ENCODE measurements at places on chromosomes 3 and 15.
A peak's percentile ranks its signal among the peaks of the same experiment; 100 is the strongest.

- no peak for DNase-seq
These were observed 10.7 kb downstream of the SLC6A20 start for GRCh38 chr3:45785605-45786150.

GRCh38 chr3:127139601-127140500 is 53.1 kb upstream of the PRR23E start:
- DNase-seq, result no peak

DNA sequence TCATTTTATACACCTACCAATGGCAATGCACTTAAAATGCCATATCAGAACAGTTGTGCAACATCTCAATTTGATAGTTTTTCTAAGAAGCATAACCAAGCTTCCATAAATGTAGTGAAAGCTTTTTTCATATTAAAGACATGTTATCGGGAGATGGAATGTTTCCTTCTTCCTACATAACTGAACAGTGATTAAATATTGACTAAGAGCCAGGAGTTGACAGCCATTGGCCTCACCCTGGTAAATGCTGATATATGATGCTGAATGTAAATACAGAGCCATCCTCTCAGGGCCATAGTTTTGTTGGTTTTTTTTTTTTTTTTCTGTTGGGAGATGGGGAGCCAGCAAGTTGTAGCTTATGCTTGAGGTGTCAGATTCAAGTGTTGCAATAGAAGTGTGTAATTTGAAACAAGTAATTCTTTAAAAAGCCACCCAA is 203.3 kb upstream of the IL12A start:
- no peak for DNase-seq

GRCh38 chr15:52649686-52650085 is 29.5 kb downstream of the ATOSA start:
- DNase-seq, result no peak

DNA sequence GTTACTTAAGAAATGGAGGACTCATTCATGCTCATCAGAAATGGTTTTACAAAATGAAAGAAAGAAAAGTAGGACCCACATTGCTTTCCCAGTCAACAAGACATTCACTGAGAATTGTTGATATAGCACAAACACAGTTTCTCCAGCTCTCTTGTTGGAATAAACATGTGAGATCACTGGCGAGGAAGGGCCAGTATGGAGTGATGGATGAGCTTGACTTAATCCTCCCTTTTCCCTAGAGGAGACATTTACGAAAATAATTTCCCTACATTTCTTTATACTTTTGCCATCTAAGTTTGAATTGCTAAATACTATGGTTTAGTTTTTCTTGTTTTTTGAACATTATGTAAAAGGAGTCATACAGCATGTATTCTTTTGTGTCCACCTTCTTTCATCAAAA is 15.9 kb upstream of the UBE3A start:
- no peak for DNase-seq

DNA sequence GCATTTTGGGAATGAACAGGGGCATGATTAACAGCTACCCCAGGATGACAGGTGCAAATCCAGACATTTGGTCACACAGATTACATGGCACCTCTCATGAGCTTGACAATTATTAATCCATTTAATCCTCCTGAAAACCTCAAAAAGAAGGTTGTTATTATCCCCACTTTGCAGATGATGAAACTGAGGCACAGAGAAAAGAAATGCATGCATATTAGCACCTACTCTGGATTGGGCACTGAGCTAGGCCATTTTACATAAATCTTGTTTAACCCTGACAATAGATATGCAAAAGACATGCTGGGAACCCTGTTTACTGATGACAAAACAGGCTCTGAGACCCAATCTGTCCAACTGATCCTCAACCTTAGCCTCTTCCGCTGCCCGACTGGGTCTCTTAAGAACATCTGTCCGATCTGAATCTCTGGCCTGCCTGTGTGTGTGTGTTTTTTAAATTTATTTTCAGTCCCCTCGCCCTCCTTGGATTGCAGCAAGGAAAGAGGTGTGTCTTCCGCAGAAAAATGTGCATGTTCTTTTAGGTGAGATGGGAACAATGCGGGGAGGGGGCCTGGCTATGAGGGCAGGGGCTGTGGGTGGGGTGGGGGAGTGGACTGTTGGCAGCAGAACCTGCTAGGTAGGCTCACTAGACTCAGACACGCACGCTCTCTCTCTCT is 162.5 kb downstream of the WNT7A start:
- DNase-seq, result no peak

GRCh38 chr3:30644615-30645014 is 38.2 kb downstream of the TGFBR2 start:
- peak; percentile 20 for DNase-seq

DNA sequence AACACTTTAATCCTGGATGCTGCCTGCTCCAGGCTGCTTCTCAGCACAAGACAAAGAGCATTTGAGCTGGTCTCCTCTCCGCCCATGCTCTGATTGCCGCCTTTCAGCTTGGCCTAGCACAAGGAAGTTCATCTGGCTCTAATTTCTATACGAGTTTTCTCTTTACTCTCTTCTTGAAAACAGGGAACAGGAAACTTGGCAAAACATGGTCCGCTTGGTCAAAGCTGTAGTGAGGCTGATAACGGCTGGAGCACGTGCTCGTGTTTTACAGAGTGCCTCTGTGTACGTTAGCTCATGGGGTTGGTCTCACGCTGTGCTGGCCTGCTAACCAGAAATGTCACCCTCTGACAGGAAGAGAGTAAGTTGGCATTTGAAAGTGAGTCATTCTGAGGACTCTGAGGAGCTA is 19.2 kb downstream of the RARRES1 start:
- no peak for DNase-seq

DNA sequence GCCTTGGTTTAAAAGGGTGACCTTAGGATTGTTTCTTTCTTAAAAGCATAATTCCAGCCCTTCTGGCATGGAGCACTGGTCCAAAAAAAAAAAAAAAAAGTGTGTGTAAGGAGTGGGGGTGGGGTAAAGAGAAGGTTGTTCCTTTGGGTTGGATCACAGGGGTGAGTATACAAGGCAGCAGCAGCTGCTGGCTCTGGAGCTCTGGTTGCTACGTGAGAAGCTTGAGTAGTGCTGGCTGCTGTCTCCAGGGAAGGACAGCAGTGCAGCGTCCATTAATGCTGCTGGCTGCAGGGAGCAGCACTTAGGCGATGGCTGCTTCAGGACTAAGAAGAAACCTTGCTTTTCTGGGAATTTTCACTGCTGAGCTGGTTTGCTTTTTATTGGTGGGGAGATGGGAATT is 2.3 kb downstream of the SETD5 start:
- peak; percentile 26 for DNase-seq

- DNase-seq, result no peak
These were observed 21.9 kb downstream of the PLCL2 start for GRCh38 chr3:16906682-16907081.

DNA sequence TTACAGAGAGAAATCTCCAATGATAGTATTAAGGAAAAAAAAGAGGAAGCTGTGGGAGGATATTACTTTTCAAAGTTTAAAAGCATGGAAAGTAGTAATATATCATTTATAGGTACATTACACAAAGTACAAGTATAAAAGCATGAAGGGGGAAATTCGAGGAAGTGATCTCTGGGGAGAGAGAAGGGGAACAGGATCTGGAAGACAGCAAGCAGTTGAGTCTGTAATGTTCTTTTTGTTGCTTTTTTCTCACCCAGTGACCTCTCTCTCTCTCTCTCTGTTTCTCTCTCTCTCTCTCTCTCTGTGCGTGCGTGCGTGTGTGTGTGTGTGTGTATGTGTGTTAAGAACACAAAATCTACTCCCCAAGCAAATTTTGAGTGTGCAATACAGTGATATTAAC is 10.2 kb downstream of the C3orf20 start:
- DNase-seq, result no peak

GRCh38 chr15:85443593-85444087 is 63.2 kb downstream of the AKAP13 start:
- peak; percentile 53 for DNase-seq

DNA sequence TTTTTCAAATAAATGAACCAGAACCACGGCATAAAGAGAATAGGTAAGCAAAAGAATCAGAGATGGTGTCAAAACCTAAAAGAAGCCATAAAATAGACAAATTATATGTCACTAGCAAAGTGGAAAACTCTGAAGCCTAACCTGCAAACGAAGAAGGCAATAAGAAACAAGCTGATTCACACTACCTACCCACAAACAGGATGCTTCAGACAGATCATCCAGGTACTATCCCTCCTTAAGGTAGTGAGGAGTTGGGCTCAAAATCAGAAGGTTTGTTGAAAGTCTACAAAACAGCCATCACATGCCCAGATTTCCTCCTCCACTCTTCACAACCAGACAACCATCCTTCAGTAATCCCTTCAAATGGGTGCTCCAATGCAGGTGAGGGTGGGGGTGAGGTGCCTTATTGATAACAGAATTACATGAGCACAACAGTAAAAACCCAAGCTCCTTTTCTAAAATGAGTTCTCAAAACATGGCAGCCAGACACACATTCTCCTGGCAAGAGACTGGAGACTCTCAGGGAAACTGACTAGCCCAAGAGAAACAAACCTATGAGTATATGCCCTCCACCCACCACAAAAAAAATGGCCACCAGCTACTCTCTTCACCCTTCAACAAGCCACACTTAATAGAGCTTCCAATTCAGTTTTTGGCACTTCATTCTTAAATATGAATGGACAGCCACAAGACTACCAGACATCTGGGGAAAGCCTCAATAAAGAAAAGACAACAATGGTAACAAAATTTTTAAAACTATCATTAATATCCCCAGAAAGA is 6.4 kb downstream of the KPNA1 start:
- DNase-seq, result no peak

GRCh38 chr15:78149805-78150751 is 916 bp downstream of the IDH3A start:
- no peak for DNase-seq

DNA sequence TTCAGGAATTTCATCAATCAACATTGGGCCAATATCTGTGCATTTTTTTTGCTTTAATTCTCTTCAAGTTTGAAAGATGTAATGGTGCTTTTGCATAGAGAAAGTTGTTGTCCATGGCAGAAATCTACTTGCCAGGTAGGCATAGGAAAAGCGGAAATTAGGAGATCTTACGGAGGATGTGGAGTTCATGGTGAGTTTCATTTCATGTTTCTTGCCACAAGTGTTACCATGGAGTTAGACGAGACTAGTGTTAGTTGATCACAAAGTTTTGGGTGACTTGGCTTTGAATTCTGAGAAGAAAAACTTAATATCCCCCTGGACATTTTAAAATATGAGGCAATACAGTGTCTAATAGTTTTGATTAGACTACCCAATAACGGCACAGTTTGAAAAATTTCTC is 1.0 kb upstream of the P2RY13 start:
- no peak for DNase-seq

- DNase-seq, result no peak
These were observed 169.0 kb upstream of the SLC24A5 start for GRCh38 chr15:47951781-47952180.

- no peak for DNase-seq
These were observed 305.4 kb upstream of the ROPN1 start for GRCh38 chr3:124297062-124297980.

- DNase-seq, result no peak
These were observed 23.7 kb downstream of the CIP2A start for GRCh38 chr3:108565506-108565905.

- no peak for DNase-seq
These were observed 566.4 kb upstream of the SGO1 start for GRCh38 chr3:20752416-20752815.

GRCh38 chr3:4584456-4585249 is 91.5 kb downstream of the ITPR1 start:
- no peak for DNase-seq

- DNase-seq, result no peak
These were observed 268.4 kb upstream of the NSMCE3 start for GRCh38 chr15:29538044-29538443.

DNA sequence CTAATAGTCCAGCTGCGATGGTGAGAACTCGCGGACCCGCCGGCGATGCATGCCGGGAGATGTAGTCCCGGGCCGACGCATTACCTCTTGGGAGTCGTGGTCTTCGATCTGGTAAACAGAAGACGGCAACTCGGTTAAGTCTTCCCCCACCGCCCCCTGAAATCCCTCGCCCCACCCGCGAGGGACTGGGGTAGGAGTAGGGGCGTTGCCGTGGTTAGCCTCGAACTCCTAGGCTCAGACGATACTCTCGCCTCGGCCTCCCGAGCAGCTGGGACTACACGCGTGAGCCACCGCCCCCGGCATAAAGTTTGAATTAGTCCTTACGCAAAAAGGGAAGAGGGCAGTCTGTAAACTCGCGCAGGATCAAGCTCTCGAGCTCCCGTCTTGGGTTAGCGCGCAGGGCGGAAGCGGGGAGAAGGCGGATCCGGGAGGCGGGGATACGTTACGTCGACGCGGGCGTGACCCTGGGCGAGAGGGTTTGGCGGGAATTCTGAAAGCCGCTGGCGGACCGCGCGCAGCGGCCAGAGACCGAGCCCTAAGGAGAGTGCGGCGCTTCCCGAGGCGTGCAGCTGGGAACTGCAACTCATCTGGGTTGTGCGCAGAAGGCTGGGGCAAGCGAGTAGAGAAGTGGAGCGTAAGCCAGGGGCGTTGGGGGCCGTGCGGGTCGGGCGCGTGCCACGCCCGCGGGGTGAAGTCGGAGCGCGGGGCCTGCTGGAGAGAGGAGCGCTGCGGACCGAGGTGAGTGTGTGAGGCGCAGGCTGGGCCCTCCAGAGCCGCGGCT is at the start of gene RAD51:
RAD51 (plus strand) TSS at position 487 of the 781 bp plus-strand sequence. CDS start 3,585 bp downstream, outside the sequence.
- DNase-seq, result peak; percentile 86

DNA sequence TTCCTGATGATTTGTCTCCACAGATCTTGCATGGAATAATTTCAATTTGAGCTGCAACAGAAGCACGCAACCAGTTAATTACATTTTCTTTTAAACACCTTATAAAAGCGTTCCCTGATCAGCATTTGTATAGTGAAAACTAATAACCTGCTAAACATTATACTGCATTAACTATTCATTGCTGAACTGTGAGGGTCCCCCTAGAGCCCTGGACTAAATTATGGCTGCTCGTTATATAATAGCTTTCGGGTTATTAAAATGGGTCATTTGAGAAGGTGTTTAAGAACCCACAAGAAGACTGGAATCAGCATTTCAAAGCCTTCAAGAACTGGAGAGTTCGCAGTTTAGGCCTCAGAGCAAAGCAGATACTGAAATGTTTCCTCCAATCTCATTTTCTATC is 52.9 kb upstream of the ICE2 start:
- no peak for DNase-seq

GRCh38 chr3:33433843-33434242 is 6.4 kb downstream of the UBP1 start:
- DNase-seq, result no peak

DNA sequence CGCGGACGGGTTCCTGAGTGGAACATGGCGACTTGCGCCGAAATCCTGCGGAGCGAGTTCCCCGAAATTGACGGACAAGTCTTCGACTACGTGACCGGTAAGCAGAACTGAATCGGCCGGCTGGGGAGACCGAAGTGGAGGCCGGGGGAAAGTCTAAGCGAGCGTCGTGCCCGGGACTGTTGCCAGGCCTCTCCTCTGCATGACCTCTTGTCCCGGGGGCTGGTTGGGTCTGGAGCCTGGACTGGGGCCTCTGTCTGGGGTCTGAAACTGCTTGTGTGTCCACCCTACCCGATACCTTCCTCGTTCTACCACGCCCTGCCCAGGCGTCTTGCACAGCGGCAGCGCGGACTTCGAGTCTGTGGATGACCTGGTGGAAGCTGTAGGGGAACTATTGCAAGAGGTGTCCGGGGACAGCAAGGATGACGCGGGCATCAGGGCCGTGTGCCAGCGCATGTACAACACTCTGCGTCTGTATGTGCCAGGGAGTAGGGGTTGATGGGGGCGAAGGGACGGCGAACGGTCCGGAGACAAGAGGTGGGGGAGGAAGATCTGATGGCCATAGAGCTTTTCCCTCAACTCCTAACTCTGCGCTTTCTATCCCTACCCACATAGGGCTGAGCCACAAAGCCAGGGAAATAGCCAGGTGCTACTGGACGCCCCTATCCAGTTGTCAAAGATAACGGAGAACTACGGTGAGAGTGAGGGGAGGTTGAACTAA is at the start of gene ABCF3:
ABCF3 (plus strand) TSS at position 16 of the 718 bp plus-strand sequence; CDS start at position 25, 9 bp downstream.
- DNase-seq, result no peak

GRCh38 chr3:125077864-125078263 is 22.1 kb upstream of the HEG1 start:
- no peak for DNase-seq

Measured in Calu3 (cell line).